Heart right ventricle (tissue), 16 donors: ENCODE measurements at places on chromosomes 3 and 15. TPM values are rescaled to one million over a fixed set of nuclear protein-coding genes. Genes with fewer than 3 reads are reported as not detected.

DNA sequence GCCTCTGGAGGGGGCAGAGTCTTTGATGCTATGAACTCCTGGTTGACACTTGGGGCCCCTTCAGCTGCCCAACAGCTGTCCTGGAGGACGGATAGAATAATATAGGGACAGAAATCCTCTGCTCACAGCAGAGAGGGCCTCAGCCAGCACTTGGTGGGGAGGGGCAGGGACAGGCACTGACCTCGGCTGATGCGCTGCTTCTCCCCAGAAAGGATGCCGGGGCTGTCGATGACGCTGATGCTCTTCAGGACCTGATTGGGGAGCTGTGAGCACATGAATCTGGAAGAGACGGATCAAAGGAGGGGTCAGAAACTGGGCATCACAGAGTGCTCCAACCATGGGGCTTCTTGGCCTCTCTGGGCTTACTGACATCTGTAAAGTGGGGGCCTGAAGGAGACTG lies 29.5 kb downstream of the EHD4 start:
- DNase-seq = no peak

DNA sequence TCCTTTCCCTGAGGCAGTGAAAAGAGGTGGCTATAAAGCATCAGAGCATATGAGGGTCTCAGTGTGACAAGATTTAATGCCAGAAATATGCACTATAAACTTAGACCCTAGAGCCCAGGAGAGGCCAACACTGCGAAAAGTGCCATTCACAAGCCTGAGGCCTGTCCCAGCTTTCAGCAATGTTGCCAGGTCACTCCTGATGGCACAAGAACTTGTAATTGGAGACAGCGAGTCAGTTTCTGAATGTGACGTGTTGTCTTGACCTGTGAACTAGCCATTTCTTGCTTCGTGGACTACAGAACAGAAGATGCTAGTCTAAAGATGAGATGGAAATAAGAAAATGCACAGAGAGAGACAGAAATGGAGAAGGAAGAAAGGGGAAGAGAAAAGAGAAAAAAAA lies 87.9 kb downstream of the WDR72 start:
- no peak for DNase-seq

- DNase-seq = no peak
Measured at GRCh38 chr3:63707731-63708130, 55.3 kb downstream of the SNTN start.

DNA sequence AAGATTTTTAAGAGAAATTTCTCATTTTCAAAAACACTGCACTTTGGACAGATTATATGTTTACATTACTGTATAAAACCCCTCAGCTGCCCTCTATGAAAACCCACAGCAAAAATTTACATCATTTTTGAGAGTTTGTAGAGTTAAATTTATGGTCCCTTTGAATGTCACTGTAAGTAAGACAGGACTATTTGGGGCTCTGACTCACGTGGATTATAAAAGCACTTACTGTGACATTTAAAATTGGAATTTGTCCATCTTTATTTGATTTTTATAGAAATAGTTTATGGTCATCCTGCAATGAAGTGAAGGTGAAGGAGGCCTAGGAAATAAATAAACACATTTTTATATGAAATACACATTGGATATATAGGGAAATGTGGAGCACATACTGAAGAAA lies 149.6 kb downstream of the GAP43 start:
- DNase-seq = no peak

The TMEM207 gene
- total RNA-seq = not detected

The SST gene
- not detected for total RNA-seq

The HHATL gene
- 649 TPM for total RNA-seq

DNA sequence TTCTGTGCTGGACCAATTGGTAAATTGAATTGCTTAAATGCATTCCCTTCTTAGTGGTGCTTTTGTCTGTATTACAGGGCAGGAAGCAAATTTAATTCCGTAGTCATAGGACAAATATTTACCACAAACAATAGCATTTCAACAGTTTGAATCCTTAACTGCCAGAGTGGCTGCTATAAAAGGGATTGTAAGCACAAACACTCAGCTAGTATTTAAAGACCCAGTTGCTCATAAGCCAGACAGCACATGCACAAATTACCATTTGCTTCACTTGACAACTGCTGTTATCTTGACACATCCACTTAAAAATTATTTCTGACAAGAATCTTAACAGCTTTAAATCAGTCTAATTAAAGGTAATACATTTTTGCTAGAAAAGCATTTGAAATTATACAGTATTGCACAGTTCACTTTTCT lies 490.2 kb upstream of the ADAMTS9 start:
- DNase-seq = no peak

GRCh38 chr3:24968036-24968435 lies 460.0 kb upstream of the RARB start:
- no peak for DNase-seq
